Right kidney (tissue), 9 donors: ENCODE measurements at places on chromosomes 11 and 22.

GRCh38 chr11:2716376-2717095 is 16.7 kb upstream of the KCNQ1OT1 start:
- DNase-seq, result no peak

DNA sequence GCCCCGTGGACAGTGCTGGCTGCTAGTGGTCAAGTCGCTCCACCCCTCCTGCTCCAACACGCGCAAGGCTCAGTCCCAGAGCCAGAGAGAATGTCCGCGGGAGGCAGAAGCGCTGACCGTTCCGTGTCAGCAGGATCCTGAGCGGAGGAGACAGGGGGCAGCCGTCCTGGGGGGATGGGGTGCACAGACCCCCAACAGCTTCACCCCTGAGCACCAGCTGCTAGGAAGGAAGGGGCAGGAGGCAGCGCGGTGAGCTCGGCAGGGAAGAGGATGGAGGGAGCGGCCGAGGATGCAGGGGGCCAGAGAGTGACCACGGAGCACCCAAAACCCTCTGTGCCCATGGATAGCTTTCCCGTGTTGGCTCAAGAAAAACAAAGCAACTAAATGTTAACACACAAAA is 6.4 kb upstream of the TTLL8 start:
- DNase-seq, result no peak

DNA sequence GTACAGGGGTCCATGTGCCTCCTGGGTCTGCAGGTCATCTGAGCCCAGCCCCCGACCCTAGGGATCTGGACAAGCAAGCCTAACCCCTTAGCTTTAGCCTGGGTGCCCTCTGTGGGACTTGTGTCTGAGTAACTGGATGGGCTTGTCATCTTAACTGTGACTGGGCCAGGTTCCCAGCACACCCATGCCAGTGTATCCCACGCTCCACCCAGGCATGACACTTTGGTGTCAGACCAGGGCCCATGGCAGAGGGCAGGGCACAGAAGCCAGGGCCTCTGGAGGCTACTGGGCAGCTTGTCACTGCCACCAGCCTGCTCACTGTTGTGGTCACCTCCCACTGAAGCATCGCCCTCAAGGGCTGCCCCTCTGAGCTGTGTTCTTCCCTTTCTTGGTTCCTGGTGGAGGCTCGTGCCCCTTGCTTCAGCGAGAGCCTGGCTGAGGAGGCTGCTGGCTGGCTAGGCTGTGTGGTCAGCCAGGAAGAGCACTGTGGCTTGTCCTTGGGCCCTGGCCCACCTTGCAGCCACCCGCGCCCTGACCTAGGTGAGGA is 80.8 kb downstream of the ST3GAL4 start:
- no peak for DNase-seq

DNA sequence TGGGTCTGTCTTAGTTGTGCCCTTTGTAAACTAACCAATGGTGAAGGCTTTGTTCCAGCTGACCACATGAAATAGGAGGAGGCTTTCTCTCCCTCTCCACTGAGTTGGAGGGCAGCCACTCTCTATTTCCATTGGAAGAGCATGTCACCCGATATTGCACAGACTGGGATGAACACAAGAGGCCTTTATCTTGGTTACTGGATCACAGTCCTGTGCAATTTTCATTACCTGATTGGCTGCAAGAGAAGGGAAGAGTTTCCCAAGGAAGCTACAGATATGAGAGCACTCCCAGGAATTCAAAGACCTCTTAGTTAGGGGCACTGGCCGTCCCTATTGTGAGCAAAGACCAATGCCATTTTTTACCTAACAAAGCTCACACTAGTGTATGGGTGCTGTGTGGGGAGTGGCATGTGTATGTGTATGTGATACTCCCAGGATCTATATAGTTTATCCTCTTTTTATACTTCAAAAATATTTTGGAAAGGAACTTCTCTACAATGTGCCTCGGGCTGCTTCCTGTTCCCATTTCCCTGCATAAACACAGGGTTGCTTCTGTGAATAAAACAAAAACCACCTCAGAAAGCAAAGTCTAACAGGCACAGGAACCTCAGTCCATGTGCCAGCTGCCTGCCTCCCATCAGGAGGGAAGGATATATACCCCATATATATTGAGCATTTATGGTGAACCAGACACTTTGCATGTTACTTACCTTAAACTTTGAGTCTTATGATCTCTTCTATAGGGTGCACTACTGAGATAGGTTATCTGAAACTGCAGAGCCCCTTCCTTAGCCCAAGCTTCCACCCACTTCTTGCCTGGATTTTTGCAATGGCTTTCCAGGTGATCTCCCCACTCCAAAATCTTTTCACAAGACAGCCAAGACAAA is 126.5 kb downstream of the RASSF10 start:
- DNase-seq, result no peak

- no peak for DNase-seq
Observed at GRCh38 chr11:112320668-112321067, 60.0 kb upstream of the PLET1 start.

GRCh38 chr11:131430473-131431208 is 60.2 kb downstream of the NTM start:
- DNase-seq, result no peak

DNA sequence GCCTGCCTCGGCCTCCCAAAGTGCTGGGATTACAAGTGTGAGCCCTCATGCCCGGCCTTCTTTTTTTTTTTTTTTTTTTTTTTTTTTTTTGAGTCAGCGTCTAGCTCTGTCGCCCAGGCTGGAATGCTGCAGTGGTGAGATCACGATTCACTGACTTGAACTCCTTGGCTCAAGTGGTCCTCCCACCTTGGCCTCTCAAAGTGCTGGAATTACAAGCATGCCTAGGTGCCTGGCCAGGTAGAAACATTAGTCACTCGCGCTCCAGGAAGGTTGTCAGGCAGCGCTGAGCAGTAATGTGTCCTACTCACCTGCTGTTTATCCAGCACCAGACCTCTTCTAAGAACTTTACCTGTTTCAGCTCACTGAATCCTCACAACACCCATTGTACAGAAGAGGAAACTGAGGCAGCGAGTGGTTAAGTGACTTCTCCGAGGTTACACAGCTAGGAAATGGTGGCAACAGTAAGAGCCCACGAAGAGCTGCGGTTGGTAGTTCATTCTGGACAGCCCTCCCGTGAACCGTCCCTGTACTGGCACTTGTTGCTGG is 496 bp upstream of the CST6 start:
- DNase-seq, result no peak

DNA sequence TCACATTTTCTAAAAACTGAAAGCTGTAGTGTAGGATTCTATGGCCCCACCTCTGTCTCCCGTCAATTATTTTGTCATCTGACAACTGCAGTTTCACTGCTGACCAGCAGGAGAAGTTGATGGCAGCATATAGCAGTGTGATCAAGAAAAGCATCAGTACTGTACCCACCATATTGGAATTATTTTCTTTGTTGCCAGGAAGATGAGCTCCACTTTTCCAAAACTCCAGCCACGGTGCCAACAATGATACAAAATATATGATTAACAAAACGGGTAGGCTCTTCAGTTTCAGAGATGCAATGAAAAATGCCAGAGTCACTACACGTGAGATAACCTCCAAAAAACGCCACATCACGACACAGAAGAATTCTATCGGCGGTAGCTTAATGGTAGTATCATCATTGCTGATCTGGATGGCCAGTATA is 41.3 kb downstream of the XKR3 start:
- no peak for DNase-seq

- DNase-seq, result no peak
Observed at GRCh38 chr11:2313051-2313951, 11.5 kb downstream of the TSPAN32 start.

DNA sequence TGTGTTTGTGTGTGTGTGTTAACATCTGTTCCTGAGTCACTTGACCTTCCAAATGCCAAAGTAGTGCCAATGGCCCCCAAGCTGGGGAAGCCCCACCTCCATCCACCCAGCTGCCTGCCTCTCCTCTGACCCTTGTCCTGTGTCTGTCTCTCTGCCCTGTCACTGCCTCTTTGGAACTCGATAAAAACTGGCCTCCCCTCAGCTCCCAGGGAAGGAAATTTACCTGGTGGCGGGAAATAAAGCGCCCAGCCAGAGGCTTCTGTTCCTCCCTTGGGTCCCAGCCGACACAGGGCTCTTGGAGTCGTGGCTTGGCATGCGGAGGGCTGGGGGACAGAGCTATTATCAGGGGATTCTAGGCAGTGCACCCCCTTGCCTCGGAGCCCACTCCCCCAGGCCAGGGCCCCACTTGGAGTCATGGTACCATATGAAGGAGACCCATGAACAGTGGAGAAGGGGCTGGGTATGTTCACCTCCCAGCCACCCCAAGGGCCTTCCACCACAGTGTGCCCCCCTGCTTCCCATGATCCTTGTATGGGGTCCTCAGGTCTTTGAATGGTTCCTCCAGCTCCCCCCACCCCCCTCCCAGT is 6.2 kb downstream of the KCNC1 start:
- DNase-seq, result no peak
